Activated CD4-positive, alpha-beta T cell treated with anti-CD3 and anti-CD28 coated beads for 48 hours (primary cell): ENCODE measurements at places on chromosomes 2 and 18.
A peak's percentile ranks its signal among the peaks of the same experiment; 100 is the strongest.

DNA sequence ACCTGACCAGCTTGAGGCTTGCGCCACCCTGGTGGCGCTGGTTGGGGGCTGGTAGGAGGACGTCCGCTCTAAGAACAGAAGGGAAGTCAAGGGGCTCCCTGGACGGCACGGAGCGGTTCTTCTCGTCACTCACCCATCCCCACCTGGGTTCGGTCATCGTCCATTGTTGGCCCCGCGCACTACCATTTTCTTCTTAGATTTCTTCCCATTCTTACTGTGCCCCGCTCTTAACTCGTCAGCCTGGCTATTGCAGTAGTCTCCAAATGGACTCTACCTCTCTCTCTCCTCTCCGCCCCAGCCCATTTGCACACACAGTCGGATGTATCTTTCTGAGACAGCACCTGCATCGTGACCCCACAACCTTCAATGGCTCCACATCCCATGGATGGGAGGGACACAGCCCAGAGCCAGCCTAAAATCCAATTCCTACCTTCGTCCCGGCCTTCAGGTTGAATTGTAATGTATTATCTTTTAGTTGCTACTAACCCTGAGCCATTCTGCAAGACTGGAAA, 814 bp upstream of the RAB1A start:
- DNase-seq = peak; percentile 43

DNA sequence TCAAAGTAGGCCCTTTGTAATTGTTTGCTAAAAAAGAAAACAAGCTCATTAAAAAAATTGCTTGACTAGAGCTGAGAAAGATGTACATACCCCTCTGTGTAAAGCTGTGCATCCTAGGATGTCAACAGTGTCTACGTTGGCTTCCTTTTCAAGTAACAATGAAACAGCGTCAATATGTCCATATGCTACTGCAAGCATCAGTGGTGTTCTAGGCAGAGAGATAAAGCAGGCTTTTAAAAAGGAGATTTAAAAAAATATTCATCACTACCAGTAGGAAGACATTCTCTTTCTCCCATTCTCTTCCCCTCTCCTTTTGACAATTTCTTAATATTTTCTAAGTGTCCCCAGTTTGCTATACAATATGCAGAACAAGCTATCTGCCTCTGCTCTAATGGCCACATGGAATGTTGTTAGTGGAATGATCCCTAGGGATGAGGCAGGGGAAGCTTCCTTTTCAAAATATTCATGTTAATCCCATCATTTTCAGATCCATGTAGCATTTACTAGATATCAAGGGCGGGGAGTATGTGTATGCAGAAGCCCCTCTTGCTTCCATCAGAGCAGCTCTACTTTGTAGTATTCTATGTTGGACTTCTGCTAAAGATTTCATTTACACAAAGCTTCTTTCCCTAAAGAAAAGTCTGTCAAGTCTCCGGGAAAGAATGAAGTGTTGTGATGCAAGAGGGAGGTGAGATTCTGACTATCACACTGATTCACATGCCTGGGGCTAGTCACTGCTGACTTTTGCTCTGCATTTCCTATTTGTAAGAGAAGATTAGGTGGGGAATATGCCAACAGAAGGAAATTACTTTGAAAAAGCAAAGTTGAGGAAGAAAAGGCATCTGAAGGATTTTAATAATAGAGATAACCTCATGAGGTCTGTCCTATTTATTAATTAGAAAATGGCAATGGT, 81.5 kb upstream of the PGAP1 start:
- DNase-seq = no peak

DNA sequence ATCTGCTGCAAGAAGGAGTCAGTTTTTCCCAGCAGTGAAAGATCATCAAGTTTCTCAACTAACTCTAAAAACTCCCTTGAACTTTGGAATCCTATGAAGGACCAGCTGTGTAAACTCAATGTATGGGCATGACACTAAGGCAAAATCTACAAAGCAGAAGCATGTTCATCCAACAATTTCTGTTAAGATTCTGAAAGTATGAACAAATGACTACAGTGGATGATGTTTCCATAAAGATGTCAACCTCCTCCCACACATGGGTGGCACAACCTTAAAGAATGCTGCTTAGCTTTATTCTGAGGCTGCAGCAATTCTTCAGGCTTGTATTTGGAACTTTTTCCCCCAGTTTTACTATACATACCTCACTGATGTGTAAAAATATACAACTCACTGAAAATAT, 47.2 kb downstream of the WDR33 start:
- DNase-seq = no peak

GRCh38 chr2:54666634-54667265, 56.7 kb upstream of the EML6 start:
- DNase-seq = no peak

DNA sequence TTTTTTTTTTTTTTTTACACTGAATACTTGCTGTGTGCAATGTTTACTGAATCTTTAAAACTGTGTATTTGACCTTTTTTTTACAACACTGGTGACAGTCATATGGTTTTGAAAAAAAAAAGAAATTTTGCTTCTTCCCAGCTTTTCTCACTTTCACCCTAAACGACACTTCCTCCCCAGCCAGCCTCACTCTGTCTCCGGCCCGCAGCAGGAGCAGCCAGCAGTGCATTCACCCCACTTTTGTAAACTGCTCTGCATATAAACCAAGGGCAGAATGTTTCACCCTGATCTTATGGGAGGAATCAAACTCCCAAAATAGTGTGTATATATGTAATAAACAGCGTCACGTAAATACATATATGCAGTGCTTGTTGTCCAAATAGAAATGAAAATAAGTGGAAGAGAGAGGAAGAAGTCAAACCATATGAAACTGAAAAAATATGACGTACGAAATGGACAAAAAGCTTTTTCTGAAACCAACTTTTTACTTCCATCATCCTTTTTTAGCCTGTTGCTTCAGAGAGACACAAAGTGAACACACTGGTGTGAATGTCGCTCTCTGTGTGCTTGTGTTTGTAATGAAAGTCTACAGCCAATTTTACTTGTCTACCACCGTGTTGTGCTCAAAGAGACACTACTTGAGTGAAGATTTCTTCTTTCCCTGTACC, 54.2 kb downstream of the ZCCHC2 start:
- DNase-seq = no peak

- no peak for DNase-seq
These were observed 54.9 kb downstream of the THUMPD2 start for GRCh38 chr2:39723946-39724827.

DNA sequence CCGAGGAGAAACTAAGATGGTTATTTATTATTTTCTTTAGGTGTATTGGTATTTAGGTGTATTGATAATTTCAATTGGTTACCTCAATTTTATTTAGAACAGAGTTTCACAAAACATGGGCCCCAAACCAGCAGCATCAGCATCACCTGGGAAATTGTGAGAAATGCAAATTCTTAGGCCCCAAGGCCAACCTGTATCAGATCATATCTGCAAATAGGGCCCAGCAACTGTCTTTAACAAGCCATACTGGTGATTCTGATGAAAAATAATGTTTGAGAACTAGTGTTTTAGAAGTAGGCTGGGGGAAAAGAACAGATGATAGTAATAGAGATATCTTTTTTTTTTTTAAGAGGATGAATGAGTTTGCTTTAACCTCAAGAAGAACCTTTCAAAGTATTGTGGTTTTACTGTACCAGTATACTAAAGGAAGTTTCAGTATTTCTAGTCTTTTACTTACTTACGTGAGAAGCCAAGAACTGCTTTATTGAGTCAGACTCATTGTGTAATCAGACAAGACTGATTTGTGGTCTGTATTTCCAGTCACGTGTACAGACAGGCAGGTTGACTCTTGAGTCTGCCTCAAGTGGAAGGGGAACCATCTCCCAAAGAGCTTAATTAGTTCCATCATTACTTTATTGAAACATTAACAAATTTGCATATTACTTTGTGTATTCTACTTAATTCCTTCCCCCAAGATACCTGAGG, 60.4 kb upstream of the GAREM1 start:
- DNase-seq = peak; percentile 14

- no peak for DNase-seq
These were observed 145.0 kb downstream of the UBE2E3 start for GRCh38 chr2:181125359-181125758.

DNA sequence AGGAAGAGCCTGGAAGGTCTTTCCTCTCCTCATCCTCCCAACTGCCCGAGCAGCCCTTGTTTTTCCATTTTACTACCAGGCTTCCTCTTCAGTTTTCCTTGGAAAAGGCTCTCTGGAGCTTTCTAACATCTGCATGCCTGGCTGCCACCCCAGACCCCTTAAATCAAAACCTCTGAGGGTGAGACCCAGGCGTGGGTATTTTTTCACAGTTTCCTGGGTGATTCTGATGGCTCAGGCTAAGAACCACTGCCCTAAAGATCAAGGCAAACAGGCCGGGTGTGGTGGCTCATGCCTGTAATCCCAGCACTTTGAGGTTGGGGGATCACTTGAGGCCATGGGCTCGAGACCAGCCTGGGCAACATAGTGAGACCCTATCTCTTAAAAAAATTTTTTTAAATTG, 35.4 kb downstream of the EMILIN2 start:
- DNase-seq = no peak

DNA sequence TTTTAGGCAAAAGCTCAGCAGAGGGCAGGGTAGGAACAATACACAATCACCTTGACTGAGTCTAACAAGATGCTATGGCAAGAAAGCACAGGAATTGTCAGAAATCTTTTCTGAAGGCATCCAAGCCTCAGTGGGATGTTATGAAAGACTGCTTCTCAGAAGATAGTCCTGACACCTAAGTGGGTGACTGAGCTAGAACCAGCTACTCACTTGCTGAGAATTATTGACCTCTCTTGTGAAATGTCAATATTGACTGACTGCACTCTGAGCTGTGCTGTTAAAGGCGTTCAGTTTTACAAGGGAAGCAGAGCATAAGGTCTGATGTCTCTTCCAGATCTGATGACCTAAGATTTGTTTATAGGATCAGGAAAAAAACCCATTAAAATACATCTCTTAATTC, 46.1 kb downstream of the TACR1 start:
- DNase-seq = no peak

DNA sequence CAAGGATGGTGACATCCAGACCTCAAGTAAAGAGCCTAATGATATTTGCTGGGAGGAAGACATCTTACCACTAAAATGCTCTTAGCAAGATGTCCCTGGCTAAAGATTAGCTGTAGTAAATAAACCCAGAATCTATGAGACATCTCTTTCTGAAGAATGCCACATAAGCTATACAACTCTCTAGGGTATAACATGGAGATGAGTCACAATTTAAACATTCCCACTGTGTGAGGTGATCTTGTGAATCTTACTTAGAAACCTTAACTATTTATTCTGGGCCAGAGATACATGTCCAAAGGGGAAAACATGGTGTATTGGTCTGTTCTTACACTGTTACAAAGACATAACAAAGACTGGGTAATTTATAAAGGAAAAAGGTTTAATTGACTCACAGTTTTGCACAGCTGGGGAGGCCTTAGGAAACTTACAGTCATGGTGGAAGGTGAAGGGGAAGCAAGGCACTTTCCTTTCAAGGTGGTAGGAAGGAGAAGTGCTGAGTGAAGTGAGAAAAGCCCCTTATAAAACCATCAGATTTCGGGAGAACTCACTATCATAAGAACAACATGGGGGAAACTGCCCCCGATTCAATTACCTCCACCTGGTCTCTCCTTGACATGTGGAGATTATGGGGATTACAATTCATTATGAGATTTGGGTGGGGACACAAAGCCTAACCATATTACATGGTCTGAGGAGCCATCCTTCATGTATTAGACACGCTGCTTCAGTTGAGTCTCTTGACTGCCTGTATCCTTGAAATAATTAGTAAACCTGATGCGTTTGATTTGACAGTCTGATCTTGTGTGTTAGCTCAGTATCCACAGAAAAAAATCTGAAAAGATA, 17.1 kb downstream of the KRCC1 start:
- no peak for DNase-seq
